Activated CD4-positive, alpha-beta T cell treated with anti-CD3 and anti-CD28 coated beads for 4 hours (primary cell): ENCODE measurements at places on chromosomes 4 and X.

- no peak for DNase-seq
These were observed 324.3 kb downstream of the GPAT3 start for GRCh38 chr4:83860200-83860599.

DNA sequence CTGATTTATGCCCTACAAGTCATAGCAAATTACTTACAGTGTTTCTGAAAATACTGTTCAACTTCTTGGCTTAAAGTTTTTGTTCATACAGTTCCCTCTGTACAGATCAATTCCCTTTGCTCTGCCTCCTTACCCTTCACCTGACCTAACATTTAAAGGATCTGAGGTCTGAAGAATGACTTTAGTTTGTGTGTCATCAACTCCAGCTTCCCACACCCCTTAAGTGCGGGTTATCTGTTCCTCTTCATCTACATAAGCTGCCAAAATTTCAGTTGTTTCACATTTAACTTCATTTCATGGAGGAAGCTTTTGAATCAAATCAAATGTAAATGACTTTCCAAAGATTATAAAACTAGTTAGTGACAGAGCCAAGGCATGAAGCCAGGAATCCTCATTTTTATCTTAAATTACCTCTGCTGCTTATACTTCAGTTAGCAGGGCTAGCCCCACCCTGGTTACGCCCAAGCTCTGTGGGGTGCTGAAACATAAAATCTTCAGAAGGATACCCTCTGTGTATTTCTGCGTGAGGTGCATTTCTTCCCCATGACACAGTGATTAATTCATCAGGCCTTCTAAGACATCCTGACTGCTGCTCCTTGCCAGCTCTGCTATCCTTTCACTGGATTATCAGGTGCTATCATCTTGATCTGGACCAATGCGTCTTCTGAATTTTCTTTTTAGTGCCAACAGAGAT lies 16.5 kb downstream of the CXCL1 start:
- DNase-seq = no peak

DNA sequence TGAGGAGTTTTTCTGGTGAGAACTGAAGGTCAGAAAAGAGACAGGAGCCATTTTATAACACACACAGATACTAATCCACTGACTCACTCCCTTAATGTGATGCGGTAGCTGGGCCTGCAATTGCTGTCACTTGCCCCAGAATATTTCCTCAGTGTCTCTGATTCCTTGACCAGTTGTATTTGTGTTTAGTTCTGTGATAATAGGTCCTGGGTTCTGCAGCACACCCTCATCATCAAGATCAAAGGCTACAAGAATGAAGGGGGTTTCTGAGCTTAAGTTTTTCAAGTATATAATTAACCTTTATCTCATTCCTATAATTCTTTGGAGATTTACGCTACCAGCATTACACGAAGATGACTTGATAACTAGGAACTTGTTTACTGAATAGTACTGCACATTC lies 576.5 kb upstream of the CPXCR1 start:
- no peak for DNase-seq

GRCh38 chr4:5276475-5277075 lies 225.3 kb downstream of the STK32B start:
- DNase-seq = no peak

DNA sequence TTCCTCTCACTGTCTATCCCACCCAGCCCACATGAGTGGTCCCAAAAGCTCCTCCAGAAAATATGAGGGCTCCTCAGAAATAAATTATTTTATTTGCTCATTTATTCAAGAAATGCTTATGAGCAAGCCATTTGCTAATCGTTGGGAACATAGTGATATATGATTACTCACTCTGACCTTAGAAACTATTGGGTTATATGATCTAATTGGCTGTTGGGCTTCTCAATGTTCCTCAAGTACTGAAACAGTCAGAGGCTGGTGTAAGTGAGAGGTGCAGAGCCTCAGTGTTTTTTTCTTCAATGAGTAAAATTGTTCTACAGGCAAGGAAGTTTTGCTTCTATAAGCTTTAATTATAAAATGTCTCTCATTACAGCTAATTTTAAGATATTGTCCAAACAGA lies 893.8 kb upstream of the INTU start:
- DNase-seq = no peak

- no peak for DNase-seq
These were observed 1.1 kb downstream of the LAGE3 start for GRCh38 chrX:154477891-154478477.

- no peak for DNase-seq
These were observed 7.4 kb downstream of the DMP1 start for GRCh38 chr4:87657525-87657924.

- DNase-seq = no peak
These were observed 99.5 kb downstream of the EFHC2 start for GRCh38 chrX:44244008-44244407.

DNA sequence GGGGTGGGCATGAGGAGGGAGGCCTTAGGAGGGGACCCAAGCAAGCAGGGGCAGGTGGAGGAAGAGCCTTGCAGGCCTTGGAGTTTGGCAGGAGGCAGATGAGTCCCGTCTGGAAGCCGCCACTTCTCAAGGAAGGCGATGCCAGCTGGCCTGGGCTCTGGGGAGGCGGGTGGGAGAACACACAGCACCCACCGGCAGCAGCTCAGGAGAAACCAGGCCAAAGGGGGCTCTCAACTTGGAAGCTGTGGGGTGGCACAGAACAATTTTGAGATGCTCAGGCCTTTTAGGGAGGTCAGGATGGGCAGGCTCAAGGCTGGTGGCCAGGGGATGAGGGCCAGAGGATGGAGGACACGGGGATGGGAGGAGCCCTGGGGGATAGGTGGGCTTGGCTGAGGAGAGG lies 11.6 kb upstream of the DUSP9 start:
- no peak for DNase-seq

DNA sequence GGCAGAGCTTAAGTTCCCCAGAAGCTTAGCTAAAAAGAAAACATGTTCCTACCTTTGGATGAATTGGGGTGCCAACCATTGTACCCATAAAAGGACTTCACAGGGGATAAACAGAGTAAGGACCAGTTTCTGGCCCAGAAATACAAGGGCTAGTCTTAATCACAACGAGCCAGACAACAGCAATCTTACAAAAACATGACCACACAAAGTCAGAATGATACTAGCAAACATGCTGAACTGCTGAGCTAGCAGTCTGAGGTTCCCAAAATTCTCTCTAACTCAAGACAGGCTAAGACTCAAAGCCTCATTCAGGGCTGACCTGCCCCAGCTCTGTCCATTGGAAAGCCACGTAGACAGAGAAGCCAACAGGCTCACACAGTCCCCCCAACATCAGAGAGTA lies 40.3 kb downstream of the ATP11C start:
- DNase-seq = no peak

DNA sequence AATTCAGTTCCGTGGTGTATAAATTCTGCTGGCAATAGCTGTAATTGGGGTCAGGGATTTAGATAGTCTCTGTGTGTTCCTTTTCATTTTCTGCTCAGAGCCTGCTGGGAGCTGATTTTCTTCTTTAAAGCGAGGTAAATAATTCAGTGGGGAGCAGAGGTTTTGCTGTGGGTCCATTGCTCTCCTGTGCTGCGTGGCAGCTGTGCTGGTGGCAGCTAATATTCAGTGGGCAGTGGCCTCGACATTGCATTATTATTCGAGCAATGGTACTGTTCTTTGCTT lies 13.7 kb downstream of the XG start:
- DNase-seq = no peak

GRCh38 chrX:38649221-38649620 lies 87.9 kb downstream of the TSPAN7 start:
- no peak for DNase-seq

DNA sequence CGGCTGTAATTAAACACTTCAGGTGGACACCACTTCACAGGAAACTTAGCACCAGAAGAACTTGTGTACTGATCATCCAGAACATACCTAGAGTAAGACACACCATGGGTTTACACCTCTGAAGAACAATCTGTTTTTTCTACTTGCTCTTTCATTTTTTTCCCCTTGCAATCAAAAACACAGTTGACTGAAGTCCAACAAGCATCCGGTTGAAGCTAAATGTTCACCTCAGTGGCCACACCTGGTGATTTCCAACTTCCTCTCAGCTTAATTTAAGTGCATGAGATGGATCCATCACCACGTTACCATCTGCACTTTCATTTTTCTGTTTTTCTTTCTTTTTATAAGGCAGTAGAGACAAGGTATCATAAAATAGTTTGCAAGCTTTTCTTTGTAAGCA lies 4.9 kb upstream of the TXK start:
- DNase-seq = no peak
